ENCODE measurements at places on chromosomes 6 and 20.
A peak's percentile ranks its signal among the peaks of the same experiment; 100 is the strongest.

GRCh38 chr20:45060294-45060693, 40.6 kb downstream of the KCNS1 start:
- no peak for DNase-seq

GRCh38 chr6:53794137-53794719, 577 bp upstream of the LRRC1 start:
- DNase-seq = no peak

GRCh38 chr20:55394592-55394991, 610.7 kb downstream of the CBLN4 start:
- DNase-seq = no peak

- no peak for DNase-seq
Observed at GRCh38 chr6:36633915-36634314, 39.8 kb downstream of the SRSF3 start.

DNA sequence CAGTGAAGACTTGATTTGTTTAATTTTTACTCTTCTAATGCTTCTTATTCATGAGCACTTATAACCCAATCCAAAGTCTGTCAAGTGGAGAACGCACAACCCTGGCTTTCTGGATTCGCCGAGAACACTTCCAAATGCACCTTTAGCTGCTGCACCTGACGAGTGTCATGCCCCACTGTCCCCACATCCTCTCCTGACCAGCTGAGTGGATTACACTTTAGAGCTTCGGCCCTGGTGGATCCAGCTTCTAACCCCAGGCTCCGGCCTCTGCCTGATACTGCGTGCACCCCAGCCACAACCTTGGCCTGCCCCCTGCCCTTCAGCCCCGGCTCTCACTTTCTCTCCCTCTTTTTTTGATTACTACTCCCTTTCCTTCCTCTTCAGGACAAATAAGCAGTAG, 258.8 kb downstream of the TMEM242 start:
- no peak for DNase-seq

- DNase-seq = no peak
Observed at GRCh38 chr6:90126839-90127238, 169.8 kb downstream of the BACH2 start.

- no peak for DNase-seq
Observed at GRCh38 chr6:37239526-37239925, 18.0 kb upstream of the TBC1D22B start.

DNA sequence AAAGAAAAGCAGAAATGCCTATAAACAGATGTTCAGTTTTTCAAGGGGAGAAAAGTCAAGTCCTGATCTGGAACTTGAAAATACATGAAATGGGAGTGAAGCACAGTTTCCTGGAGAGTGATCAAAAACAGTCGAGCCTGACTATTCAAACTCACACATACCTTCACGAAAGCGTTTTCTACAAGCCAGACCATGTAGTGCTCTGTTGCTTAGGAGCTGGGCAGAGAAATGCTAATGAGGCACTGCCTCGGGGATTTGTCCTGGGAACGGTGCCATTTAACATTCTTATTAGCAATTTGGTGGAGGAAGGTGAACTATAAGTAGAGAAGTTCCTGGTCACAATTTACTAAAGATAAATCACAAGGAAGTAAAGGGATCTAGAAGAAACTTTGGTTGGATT, 5.9 kb downstream of the NHSL1 start:
- no peak for DNase-seq

DNA sequence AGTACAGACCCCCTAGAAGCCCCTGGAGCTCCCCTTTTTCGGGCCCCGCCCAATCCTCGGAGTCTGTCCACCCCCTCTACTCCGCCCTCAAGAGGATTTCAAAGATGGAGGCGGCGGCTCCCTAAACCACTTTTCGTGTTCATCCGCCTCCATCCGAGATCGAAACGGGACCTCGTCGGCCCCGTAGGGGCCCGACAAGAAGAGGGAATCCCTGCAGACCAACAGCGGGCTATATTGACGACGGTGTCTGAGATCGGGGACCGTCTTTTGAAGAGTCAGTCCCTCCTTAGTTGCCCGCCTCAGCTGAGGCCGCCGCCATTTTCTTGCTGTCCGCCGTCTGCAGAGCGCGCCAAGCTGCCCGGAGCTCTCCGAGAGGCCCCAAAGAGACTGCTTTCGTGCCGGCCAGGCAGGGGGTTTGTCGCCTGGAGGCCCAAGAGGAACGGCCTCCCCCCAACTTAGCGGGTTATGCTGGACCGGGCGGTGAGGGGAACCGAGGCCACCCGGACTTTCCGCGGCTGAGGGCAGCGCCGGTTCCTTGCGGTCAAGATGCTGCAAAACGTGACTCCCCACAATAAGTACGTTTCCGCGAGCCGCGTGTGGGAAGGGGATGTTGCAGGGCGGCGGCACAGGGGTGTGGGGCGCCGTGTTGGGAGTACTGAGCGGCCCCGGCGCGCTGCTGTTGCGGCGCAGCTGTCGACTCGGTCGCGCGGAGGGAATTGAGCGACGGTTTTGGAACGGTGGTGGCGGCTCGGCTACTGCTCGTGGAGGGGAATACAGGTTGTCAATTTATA, 4.2 kb downstream of the BRD2 start:
- DNase-seq = peak; percentile 46

DNA sequence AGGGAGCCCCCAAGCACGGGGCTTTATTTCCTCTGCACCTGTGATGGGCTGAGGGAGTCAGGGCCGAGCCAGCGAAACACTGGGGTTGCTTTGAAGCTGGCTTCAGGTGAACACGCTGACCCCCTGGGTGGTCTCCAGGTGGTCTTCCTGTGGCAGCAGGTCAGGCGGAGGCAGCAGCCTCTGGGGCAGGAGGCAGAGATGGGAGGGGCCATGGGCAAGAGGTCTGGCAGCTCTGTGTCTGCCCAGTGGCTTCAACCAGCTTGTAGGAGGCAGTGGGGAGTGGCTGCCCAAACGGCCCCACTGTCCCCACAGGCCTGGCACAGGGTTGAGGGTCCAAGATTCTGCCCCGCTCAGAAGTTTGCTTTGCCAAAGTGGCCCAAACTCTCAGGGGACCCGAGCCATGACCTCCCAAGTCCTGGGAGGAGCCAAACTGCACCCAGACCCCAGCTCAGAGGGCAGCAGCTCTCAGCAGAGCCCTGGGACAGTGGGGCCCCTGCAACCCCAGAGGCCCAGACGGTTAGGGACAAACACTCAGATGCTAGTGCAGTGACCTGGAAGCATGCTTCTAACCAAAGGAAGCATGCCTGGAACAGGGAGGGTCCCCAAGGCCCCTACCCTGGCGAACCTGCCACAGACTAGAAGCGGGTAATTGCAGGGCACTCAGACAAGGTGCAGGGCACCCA, 15.3 kb downstream of the NTSR1 start:
- DNase-seq = no peak

GRCh38 chr20:10079964-10080363, 45.2 kb downstream of the ANKEF1 start:
- no peak for DNase-seq

DNA sequence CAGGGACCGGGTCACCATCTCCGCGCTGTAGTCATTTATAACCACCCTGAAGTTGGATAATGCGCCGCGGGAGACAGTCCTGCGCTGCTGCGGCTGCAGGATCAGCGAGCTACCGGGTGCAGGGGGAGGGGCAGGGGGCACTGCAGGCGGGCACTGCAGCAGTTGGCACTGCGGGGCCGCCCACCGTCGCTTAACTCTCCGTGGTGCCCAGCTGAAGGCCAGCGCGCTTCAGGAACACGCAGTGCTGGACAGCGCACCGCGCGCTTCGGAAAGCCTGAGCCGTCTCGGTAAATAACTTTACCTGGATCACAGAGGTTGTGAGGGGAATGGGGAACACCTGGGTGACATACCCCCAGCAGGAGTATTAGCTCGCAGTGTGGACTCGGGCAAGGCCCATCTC, 12.4 kb upstream of the LRFN2 start:
- no peak for DNase-seq

GRCh38 chr6:133741375-133741861, 147.5 kb upstream of the TCF21 start:
- DNase-seq = no peak

- no peak for DNase-seq
Observed at GRCh38 chr6:68126089-68126749, 508.9 kb upstream of the ADGRB3 start.

- no peak for DNase-seq
Observed at GRCh38 chr20:23200413-23200812, 114.3 kb upstream of the CD93 start.

DNA sequence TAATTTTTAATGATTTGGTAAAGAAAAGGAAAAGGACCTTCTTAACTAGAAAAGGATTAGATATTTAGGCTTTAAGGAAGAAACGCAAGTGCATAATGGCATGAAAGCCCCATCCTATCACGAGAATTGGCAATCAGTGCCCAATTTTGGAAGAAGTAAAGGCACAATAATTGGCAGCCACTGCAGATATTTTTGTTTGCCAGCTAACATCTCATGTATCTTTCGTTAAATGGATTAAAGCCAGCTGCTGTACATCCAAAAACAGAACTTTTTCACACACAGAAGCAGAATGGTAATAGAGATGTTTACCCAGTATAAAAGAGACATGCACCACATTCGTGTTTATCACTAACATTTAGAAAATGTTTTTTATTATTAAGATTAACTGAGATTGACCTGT, 180.3 kb downstream of the C6orf118 start:
- DNase-seq = no peak

DNA sequence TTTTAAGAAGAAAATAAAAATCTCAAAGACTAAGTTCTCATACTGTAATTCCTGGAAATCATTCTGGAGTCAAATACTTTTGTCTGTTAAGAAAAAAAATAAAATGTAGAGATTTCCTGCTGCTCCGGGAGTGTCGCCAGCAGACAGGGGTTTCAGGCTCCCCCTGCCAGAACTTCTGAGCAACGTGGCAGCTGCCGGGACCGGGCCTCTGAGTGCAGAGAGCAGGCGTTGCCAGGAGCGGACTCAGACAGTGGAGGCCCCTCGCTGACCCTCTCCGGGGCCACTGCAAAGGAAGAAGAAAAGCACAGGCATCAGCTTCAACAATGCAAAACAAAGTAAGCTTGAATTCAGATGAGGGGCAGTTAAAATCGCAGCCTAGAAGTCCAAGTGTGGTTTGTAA, 95.5 kb downstream of the THBS2 start:
- no peak for DNase-seq

- DNase-seq = no peak
Observed at GRCh38 chr20:21172626-21173025, 46.7 kb downstream of the KIZ start.

DNA sequence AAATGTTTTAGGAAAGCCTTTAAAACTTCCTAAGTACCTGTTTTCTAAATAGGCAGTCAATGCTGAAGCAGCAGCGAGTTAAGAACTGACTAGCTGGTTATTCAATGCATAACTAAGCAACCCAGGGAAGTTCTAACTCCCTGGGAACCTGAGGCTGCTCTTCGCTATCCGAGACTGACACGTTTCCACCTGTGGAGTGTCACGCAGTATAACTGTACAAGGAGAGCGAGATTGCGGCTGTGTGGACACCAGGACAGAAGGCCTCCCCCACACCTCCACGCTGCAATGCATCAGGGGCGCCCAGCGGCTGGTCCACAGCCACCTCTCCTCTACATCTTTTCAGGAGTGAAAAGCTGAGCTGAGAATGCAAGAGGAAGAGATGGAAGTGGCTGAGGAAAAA, 8.0 kb downstream of the PXDC1 start:
- DNase-seq = no peak

DNA sequence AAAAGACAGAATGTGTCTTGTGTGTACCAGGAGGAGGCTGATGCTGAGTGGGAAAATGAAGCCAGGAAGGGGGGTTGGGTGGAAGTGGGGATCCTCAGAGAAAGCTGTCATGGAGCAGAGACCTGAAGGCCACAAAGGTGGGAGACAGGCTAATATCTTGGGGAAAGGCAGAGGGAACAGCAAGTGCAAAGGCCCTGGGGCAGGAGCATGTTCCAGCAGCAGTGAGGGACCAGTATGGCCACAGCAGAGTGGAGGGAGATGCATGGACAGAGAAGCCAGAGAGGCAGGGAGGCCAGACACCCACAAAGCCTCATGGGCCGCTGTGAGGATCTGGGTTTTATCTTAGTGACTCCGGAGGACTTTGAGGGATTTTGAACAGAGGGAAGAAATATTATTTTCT, 254.2 kb upstream of the SULF2 start:
- DNase-seq = no peak

DNA sequence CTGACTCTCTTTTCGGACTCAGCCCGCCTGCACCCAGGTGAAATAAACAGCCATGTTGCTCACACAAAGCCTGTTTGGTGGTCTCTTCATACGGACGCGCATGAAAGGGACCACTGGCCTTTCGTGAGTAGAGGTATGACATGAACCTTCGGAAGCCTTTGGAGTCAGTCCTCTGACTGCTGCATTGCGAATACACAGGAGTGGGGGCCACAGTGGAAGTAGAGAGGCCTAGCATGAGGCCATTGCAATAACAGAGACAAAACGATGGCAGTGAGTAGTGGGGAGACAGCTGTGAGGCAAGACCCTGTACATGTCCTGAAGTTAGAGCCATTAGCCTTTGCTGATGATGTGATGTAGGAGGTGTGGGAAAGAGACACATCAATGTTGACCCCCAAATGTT, 56.4 kb downstream of the SMPDL3A start:
- no peak for DNase-seq

GRCh38 chr6:106572875-106573585, 56.3 kb downstream of the RTN4IP1 start:
- DNase-seq = no peak

DNA sequence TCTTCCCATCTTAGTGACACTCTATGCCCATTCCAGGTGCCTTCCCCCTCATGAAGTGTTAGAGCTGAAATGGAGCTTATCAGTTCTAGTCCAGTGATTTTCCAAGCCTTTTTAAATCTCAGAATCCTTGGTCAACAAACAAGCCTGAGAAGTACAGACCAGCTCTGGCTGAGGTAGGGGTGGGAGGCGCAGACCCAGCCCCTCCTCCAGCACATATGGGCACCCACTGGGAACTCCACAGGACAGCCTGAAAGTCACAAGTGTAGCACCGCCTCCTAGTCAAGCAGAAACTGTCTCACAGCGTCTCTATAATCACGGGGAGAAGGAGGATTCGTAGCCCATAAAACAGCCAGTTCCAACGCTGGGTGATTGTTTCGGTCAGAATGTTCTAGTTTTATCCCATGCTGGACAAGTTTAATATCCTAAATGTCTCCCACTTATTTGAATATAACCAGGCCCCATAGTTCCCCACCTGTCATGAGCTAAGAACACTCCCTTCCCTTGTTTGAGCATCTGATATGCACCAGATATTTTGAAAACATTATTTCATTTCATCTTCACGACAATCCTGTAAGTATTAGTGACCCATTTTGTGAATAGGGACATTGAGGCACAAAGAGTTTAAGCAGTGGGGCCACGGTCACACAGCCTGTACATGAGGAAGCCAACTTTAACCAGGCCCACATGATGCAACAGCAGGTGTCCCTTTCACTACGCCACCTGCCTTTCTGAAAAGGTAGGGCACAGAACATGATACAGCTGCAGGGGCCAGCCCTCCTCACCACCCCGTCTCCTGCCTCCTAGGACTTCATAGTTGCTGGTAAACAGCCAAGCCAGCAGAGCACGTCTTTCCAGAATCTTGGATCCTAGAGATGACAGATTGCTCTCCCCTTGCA, 40.1 kb downstream of the TRAF3IP2 start:
- DNase-seq = peak; percentile 68

DNA sequence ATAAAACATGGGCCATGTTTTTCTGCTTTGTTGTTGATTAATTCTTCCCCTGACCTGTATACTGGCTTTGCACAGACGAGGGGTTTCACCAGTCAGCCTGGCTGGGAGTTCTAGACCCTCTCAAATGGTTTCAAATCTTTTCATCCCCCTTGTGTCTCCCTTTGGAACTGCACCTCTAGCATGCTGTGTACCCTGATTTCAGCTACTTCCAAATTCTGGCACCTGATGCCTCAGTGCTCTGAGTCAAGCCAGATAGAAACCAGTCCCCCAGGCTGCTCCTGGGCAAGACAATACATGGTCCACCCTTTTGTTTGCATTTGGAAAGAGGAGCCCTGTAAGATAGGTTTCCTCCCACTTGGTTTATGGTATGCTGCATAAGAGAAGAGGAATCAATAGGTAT, 290.2 kb downstream of the BTBD3 start:
- DNase-seq = peak; percentile 6

Measured in NCI-H1436 (cell line).